ENCODE measurements at places on chromosomes 2 and 18.

DNA sequence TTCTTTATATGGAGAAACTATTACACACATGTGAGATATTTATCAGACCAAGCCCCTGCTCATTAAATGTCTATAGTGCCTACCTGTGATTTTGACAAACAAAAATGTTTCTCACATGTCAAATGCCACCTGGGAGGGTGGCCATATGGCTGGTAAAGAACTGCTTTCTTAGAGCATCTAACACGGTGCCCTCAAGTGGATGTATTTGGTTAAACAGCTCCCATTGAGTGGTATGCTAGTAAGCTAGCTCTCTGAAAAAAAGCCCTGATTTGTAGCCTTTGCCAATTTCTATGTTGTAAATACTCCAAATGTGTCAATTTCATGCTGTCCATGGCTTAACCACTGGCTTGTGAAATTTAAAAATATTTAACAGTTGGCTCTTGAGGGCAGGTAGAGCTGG lies 94.6 kb downstream of the PMAIP1 start:
- DNase-seq, result no peak

DNA sequence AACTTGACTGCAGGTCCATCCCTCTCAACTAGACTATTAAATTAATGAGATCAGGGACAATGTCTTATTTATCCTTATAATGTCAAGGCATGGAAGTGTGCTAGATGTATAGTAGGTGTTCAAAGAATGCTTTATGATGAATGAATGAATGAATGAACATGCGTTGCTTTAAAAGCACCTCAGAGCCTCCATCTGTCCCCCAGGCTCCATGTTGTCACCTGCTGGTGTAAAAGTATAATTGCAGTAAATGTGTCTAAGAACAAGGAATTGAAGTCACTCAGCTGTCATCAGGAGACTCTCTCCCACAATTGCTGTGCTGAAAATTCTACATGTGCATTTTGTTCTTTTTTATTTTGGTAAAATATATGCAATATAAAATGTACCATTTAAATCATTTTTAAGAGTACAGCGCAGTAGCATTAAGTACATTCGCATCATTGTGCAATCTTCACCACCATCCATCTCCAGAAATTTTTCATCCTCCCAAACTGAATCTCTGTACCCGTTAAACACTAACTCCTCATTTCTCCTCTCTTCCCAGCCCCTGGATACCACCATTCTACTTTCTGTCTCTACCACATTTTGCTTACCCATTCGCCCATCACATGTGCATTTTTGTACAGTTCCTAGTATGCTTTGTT lies 52.6 kb downstream of the GNAL start:
- no peak for DNase-seq

- no peak for DNase-seq
These were observed 89.0 kb upstream of the GALNT5 start for GRCh38 chr2:157168501-157168900.

DNA sequence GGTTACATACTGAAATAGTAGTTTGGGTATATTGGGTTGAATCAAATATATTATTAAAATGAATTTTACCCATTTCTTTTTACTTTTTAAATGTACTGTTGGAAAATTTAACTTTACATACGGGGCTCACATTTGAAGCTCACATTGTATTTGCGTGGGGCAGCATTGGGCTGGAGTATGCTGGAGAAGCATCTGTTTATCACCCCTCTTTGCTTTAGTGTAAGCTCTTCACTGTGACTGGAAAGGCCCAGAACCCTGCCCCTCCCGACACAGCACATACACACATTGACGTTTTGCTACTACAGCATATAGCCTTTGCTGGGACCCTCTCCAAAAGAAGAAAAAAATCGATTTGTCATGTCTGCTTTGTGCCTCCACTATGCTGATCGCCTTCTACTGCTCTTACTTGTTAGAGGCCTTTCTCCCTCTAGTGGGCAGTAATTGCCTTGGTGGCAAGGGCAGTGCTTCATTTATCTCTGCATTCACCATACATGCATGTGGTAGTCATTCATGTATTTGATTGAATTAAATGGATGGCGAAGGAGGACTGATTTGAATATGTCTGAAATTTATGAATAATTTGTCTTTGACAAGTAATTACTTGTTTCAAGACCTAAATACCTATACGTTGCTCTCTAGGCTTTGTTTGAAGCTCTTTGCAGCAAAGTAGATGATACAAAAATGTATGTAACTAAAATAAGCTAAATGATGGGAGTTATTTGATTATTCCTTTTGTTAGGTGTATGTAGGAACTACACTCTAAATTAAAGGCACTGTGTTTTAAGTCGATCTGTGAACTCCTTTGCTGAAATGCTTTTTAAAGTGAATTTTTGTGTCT lies 37.4 kb downstream of the VAPA start:
- no peak for DNase-seq

DNA sequence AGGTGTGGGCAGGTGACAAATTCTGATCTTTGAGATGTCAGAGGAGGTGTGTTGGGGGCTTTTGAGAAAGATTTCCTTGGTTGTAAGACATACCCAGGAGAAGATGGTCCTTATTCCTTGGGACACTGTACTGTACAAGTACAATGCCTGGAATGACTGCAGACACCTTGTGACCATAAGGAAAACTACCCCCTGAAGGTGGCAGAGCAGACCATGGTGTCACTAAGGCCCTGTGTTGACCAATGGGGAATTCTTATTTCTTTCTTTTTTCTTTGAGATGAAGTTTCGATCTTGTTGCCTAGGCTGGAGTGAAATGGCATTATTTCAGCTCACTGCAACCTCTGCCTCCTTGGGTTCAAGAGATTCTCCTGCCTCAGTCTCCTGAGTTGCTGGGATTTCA lies 4.4 kb upstream of the ANKRD29 start:
- no peak for DNase-seq

DNA sequence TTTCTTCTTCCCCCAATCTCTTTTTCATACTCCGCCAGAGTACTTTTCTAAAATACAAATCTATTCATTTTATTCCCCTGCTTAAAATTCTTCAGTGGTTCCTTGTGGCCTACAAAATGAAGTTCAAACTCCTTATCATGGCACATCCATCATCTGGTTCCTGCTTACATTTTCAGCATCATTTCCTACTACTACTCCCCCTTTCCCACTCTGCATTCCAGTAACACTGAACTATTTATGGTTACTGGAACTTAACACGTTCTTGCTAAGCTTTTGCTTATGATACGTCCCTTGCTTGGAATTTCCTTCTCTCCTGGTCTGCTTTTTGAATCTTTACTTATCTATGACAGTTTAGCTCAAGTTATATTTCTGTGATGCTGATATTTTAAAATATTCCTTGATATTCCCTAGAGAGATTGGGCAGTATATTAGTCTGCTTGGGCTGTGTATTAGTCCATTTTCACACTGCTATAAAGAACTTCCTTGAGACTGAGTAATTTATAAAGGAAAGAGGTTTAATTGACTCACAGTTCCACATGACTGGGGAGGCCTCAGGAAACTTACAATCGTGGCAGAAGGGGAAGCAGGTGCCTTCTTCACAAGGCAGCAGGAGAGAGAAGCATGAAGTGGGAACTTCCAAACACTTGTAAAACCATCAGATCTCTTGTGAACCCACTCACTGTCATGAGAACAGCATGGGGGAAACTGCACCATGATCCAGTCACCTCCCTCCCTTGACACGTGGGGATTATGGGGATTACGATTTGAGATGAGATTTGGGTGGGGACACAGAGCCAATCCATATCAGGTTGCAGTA lies 53.2 kb downstream of the BMPR2 start:
- no peak for DNase-seq

DNA sequence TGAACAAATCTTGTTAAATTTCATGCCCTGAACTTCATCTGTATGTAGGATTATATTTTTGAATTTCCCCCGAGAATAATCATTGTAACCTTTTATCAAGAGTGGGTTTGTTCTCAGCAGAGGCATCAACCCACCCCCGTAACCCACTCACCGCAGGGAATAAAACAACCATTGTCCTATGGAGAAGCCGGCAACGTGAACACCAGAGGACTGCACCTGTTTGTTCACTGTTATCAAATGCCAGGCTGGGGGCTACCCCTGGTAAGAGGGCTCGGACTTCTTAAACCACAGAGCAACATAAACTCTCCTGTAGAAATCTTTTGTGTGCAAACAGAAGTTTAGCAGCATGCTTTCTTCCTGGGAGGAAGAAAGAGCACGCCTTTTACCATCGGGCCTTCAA lies 610.4 kb downstream of the ERBB4 start:
- no peak for DNase-seq

DNA sequence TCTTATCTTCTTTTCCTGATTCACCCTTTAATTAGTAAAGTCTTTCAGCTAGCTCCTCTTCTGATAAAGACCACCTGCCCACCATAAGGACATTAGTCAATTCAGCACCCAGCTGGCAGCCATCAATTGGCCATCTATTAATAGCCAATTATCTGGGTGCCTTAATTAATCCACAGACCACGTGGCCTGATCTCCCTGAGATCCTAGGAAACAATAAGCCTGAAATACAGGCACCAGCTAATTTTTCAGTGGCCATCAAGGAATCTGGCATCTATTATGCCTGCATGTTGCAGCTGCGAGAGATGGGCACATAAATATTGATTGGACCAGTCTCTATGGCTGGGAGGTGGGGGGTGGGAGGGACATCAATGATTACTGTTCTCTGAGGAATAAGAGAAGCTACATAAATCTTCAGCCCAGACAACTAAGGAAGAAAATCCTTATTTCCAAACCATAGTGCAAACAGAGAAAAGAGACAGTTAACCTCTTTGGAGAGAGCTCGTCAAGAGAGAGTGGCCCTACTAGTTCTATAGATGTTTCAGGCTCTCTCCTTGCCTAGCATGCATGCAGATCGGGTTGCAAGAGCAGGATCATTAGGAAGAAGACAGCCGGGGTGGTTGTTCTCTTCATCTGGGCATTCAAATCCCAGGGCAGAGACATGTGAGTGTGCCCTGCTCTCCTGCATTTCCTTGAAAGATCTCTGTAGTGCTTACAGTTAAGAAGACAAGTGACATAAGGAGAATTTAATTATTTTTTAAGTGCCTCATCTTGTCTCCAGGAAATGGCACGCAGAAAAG lies 8.7 kb downstream of the GALNT14 start:
- no peak for DNase-seq

GRCh38 chr18:63551769-63552168 lies 9.6 kb downstream of the SERPINB12 start:
- no peak for DNase-seq

GRCh38 chr2:80987466-80987865 lies 682.9 kb upstream of the LRRTM1 start:
- no peak for DNase-seq

DNA sequence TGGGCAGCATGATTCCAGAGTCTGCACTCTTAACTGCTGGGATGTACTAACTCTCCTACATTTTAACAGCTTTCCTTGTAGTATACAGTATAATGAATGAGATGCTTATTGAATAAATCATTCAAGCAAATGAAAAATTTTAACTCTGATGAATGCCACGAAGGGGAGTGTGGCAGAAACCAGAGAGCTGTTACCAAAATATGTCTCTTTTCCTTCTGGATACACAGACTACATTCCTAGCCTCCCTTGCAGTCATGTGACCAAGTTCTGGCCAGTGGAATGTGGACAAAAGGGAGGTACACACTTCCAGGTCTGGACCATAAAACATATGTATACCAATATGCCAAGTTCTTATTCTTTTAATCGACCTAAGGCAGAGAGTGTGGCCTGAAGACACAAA lies 1.7 kb upstream of the EML4 start:
- no peak for DNase-seq

GRCh38 chr2:227324642-227324994 lies 433 bp upstream of the MFF start:
- no peak for DNase-seq

DNA sequence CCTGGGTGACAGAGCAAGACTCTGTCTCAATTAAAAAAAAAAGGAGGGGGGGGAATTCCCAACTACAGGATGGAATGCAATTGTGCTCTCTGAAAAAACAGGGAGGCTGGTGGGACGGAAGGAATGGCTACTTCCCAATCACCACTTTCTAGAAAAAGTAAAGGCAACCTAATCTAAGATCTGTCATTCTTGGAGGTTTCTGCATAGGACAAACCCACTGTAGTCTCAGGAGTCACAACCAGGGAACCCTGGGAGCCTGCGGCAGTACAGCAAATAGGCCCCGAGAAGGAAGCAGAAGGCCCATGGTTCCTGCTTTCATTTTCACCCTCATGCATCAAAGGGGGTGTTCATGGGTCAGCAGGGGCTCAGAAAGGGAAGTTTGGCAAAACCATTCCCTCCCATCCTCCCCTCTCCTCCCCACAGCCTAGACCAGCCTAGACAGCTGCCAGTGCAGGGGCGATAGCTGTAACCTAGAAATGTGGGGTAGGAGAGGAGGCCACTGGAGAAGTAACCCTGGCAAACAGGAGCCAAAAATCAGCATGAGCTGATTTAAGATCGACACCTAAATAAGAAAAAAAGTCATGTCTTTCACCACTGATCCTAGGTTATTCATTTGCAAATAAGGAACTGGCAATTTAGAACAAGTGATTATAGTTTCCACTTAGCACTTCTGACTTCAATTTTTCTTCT lies 48.0 kb downstream of the TRABD2A start:
- no peak for DNase-seq

DNA sequence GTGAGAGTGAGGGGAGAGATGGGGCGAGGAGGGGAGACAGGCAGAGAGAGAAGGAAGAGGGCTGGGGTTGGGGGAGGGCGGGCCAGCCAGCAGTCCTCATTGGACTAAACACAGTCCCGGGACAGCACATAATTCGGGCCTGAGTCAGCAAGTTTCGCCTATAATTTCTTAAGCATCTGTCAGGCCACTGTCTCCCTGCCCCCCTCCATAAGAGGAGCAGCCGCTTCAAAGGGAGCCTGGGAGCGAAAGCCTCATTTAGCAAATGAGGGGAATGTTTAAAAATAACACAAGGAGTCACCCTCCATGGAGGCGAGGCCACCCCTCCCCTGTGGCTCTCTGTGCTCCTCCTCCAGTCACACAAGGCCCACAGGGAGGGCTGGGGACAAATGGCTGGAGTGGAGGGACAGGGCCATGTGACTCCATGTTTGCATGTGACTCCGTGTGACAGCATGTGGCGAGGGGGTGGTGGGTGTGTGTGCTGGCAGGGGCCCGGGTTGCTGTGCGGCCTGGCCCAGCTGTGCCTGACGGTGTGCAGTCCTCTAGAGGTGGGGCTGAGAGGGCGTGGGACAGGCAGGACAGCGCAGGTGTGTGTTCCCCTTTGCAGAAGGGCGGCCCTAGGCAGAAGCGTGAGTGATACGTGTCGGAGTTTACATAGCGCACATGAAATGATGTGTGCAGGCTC lies 162.4 kb downstream of the CELF4 start:
- DNase-seq, result no peak

DNA sequence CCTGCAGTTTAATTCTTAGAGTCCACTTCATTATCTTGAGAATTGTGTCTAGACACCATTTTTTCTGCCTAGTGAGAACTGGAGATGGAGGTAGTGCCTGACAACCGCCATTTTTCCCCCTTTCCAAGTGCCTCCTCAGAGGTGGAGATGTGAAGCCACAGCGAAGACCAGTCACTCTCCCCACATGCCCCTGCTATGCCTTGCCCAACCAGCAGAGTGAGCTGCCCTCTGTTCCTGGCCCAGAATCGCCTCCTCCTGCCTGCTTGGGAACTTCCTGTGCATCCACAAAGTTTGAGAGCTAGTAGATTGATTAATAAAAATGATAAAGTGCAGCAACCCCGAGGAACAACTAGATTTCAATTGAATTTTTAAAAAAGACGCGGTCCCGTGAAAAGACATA lies 123.3 kb downstream of the CLIP4 start:
- no peak for DNase-seq

GRCh38 chr2:27148801-27149439 lies at the start of gene TCF23:
Gene TCF23, plus strand, starts transcription at chr2:27149004. Its CDS starts 130 bp downstream, at chr2:27149134.
- DNase-seq, result no peak

Data from effector CD8-positive, alpha-beta T cell (primary cell).